ENCODE measurements at places on chromosomes 13 and 19.
A peak's percentile ranks its signal among the peaks of the same experiment; 100 is the strongest.

- DNase-seq: no peak
These were observed 15.5 kb downstream of the SLC25A30 start for GRCh38 chr13:45402641-45403040.

GRCh38 chr13:36550177-36550576, 117.9 kb downstream of the CCNA1 start:
- no peak for DNase-seq

DNA sequence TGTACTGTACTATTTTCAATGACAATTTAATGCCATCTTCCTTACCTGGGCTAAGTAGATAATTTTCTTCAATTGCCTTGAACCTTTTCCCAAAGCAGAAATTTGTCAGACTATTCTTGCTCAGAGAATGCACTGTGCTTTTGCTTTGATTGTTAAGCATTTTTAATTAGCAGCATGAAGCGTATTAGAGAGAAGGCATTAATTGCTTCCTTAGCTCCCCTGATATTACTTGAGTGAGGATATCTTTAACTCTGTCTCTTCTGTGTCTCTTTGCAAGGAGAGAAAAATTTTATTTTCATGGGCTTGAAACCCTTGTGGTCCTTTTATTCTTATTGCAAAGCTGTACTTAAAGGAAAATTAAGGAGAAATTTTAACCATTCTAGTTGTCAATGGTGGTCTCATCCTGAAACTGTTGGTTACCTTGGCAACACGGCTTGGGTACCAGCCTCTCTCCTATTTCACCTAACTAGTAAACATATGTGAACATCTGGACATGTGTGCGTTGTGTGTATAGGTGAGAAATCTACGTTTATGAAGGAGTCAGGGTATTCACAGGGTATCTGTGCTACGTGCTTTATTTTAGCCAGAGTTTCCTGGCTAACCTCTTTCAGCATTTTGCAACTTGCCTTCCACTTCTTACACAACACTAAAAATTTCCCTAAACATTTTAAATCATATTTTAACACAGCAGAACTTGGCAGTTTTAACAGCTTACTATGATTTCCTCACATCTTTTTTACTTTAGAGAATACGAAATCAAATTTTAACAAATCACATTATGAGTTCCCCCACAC, 225.5 kb downstream of the KLF5 start:
- DNase-seq: no peak

GRCh38 chr13:98687319-98687718, 65.2 kb downstream of the SLC15A1 start:
- DNase-seq: no peak

DNA sequence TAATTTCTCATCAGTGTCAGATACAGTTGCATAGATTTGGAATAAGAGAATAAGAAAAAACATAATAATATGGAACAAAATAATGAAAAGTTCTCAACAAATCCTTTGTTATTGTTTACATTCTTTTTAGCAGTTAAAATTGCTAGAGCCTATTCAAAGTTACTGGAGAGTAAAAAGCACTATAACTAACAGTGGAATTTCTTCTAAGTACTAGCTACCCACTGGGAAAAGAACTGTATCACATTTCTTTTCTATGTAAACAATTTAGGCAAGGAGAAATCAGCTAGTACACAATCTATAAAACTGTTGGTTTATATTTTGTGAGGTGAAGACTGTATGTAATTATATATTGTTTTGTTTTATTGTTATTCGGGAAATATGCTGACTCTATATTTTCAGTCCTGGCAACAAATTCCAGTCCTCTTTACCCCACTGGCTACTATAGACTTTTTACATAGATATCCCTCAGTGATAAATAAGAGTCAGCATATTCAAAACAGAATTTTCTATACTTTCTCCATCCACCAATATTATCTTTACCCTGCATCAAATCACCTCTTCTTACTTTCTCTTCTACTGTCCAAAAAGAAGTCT, 222.0 kb downstream of the PCDH9 start:
- no peak for DNase-seq

DNA sequence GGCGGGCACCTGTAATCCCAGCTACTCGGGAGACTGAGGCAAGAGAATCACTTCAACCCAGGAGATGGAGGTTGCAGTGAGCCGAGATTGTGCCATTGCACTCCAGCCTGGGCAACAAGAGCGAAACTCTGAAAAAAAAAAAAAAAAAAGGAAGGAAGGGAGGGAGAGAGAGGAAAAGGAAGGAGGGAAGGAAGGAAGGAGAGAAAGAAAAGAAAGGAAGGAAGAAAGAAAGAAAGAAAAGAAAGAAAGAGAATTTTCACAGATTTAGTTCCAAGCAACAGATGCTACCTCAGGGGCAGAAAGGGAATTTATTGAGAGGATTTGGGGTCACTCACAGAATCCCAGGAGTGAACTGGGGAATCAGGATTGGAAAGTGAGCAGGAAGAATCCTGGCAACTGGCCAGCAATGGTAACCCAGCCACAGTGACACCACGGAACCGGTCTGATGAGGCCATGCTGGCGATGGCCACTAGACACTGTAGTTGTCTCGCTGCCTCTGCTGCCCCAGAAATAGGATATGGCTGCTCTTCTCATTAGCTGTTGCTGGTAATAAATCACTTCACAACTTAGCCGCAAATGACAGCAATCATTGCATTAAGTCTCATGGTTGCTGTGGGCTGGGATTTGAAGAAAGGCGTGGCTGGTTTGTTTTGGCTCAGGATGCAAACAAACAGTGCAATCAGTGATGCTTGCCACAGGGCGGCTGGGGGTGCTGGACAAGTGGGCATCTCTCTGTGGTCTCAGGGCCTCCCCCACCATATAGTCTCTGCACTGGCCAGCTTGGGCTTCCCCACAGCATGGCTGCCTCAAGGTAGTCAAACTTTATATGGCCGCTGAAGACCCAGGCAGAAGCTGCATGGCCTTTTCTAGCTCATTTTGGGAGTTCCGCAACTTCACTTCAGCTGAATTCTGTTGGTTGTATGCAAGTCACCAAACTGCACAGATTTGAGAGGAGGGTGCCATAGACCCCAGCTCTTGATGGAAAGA, 5.2 kb upstream of the BCAM start:
- DNase-seq: no peak

GRCh38 chr13:104968876-104969275, 1566.6 kb downstream of the EFNB2 start:
- DNase-seq: no peak

DNA sequence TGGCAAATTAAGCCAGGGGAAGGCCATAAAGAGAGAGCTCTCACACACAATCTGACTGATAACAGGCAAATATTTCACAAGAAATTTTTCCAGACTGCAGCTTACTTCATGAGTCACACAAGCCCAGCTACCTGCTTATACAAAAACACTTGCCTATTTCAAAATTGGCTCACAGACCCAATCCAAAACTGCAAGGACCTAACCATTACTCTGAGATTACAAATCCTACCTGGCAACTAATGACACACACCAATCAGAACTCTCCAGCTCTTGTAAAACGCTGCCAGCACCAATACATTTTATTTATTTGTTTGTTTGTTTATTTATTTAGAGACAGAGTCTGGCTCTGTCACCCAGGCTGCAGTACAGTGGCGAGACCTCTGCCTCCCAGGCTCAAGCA, 18.1 kb upstream of the ZFP82 start:
- DNase-seq: no peak

DNA sequence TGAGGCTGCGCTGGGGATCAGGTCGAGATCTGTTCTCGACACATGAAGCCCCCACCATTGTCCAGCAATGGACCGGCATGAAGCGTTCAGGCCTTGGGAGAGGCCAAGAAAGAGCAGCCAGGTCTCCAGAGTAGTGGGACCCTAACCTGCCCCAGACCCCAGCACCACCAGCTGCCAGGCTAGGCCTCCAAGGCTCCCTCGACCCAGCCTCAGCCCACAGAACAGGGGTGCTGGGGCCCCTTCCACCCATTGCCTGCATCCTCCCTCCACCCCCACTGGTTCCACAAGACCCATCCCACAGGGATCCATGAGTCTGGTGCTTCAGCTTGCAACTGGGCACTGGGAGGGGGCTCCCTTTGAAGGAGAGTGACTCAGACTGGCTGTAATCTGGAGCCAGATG, 120.3 kb downstream of the TUBA3C start:
- no peak for DNase-seq

- DNase-seq: peak; percentile 32
These were observed 762.1 kb upstream of the ARGLU1 start for GRCh38 chr13:107329991-107330390.

Data from NCI-H187 treated with DMSO at 0.1 percent for 48 hours (cell line).